ENCODE measurements at places on chromosomes 2 and 18.

DNA sequence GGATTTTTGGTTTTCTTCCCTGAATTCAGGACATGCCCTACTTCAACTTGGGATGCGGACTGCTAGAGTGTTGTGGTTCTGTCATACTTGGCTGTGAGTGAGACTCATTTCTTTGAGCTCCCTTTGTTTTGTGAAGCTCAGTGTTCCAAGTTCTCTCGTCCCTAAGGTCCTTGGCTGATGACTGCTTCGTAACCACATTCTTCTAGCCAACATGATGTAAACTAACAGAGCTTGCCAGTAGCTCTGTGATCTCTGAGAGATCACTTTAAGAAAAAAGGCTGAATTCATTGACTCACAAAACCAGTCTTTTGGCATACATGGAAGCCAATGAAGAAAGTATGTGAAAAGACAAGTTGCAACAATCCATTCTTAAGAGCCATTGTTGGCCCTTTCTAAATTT is 96.9 kb upstream of the MSTN start:
- no peak for DNase-seq

DNA sequence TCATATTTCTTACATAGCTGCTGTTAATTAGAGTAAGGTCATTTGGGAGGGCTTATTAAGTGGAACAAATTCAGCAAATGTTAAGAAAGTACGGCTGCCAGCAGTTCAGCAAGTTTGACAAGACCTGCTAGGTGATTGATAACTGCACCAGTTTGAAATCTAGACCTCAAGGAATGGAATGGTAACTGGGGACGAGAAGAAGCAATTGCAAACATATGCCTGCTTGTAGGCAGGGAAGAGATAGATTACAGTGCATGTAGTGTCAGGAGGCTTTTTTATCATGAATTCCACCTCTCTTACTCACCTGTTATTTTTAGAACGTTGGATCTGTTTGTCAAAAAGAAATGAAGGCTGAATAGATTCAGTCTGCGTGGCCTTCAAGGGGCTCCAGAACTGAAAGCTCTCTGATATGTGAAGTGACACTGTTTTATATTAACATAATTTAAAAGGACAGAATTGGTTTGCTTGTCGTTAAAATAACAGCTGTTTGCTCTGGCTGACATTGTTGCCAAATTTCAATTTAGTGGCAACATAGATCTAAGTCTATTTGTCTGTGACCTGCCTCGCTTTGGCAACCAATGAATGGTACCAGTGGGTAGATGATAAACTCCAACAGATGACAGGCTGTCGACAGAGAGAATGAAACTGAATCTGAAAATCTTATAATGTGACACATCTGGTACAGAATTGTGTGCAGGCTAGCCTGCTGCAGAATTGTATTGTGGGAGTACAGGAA is 199.3 kb downstream of the ZNF407 start:
- DNase-seq = no peak

GRCh38 chr2:212863185-212863588 is 288.2 kb downstream of the IKZF2 start:
- DNase-seq = no peak

DNA sequence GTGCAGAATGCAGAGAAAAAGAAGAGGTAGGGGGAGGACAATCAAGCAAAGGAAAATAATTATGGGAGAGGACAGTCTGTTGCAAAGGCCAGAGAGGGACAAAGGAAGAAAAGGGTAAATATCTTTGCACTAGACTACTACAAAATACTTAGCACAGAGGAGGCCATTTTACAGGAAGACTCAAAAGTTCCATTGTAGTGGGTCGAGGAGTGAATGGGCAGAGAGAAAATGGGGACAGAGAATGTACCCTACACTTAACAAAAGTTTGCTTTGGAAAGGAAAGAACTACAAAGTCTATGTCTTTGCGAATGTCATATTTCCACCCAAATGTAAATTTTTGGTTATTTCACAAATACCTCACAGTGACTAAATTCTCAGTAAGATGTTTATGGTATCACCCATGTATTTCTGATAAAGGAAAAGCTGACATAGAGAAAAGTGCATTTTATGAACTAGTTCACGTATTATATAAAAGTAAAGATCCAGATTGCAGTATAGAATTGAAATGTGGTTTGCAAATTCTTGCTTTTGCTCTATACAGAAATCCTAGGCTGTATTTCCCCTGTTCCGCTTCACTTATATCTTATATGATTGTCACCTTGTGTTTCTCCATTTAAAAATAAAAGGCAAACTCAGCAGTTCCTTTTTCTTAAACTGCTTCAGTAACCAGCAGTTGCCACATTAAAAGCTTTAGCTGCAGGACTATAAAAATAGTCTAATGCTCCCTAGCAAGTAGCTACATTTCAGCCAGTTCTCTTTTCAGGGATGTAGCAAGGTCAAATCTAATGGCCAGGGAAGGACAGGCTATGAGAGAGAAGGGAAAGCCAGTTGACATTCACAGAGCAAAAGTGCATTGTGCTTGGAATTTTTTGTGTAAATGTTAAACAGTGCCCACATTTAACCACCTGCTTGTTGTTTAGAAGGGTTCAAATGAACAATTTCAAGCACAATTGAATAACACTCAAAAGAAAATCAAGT is 79.7 kb upstream of the CYTIP start:
- no peak for DNase-seq

DNA sequence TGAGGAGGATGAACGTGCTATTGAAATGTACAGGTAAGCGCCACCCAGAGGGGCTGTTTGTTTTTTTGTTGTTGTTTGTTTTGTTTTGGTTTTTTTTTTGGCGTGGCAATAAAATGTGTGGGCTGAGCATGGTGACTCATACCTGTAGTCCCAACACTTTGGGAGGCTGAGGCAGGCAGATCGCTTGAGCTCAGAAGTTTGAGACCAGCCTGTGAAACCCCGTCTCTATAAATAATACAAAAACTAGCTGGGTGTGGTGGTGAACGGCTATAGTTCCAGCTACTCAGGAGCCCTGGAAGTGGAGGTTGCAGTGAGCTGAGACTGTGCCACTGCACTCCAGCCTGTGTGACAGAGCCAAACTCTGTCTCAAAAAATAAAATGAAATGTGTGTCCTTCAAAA is 6.2 kb downstream of the PDCL3 start:
- DNase-seq = no peak

GRCh38 chr18:55419132-55419946 is 168.7 kb downstream of the TCF4 start:
- DNase-seq = no peak

DNA sequence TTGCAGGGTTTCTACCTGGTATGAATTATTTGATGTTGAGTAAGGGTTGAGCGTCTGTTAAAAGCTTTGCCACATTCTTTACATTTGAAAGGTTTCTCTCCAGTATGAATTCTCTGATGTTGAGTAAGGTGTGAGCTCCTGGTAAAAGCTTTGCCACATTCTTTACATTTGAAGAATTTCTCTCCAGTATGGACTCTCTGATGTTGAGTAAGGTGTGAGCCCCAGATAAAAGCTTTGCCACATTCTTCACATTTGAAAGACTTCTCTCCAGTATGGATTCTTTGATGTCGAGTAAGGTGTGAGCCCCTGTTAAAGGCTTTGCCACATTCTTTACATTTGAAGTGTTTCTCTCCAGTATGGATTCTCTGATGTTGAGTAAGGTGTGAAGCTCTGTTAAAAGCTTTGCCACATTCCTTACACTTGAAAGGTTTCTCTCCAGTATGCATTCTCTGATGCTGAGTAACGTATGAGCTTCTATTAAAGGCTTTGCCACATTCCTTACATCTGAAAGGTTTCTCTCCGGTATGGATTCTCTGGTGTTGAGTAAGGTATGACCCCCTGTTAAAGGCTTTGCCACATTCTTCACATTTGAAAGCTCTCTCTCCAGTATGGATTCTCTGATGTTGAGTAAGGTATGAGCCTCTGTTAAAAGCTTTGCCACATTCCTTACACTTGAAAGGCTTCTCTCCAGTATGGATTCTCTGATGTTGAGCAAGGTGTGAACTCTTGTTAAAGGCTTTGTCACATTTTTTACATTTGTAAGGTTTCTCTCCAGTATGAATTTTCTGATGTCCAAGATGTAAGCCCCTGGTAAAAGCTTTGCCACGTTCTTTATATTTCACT is 27.1 kb downstream of the ZNF519 start:
- DNase-seq = no peak

All from cortex of kidney (tissue), 1 donor.